Amygdala (tissue), 56 donors: ENCODE measurements at places on chromosomes 1 and 21.

DNA sequence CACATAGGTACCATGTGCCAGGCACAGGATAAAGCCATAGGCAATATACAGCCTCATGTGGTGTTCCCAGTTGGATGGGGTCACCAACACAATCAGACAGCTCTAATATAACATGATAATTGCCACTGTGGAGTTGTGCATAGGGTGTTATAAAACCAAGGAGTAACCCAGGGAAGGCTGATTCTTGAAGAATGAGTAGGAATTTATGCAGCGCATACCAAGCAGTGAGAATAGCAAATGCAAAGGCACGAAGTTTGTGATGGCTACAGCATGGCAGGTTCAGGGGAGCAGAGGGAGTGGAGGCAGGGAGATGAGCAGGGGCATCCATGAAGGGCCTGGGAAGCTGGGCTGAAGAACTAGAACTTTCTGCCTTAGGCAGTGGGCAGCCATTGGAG is 20.4 kb upstream of the SLC2A1 start:
- DNase-seq: no peak

- no peak for DNase-seq
Measured at GRCh38 chr1:14421977-14422609, 176.4 kb upstream of the KAZN start.

DNA sequence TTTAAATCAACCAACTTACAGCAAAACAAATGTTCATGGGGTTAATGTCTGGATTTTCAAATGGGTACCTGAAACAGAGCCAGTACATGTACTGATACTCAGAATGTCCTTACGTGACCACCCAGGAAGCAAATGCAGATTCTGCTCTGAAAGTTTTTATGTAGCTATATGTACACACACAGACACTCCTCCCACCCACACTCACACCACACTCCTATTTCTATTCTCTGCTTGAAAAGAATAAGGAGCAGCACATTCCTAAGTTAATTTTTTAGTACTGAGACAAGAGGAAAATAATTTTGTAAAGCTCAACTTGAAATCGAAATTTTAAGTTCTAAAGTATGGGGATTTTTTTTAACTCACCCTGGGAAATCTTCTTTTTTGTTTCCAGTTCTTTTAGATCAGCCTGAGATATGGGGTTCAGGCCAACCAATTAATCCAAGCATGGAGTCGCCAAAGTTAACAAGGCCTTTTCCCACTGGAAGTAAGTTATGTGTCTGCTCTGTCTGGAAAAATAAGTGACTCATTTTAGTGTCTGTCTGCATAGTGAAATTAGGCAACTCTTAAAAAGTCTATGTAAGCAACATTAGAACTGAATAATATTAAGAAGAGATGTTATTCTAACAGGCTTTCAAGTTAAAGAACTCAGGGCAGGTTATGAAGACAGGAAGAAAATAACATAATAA is 75.5 kb upstream of the DYNLT5 start:
- no peak for DNase-seq

DNA sequence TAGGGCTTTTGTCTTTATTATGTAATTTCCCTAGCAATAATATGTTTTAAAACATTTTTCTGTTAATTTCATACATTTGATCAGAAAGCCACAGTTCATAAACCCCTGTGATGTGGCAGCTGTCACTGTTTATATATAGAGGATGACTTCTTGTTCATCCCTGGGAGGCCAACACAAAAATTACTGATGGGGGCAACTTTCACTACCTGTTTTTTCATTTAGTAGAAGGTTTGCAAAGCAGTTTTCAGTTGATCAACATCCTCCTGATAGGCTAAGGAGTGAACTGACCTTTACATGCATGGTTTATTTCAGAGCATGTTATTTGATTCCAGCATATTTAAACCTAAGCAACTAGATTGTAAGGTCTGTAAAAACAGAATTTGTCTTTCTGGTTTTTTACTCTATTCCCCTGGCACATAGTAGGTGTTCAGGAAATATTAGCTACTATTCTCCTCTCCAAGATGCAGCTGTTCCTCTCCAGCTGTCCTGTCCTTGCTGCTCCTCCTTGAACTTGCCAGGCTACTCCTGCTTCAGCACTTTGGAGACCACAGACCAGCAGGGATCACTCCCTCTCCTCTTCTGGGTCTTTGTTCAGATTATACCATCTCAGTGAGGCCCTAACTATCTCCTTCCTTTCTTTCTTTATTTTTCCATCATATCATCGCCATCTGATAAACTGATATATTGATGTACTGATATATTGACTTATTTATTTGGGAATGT is 54.7 kb downstream of the ROR1 start:
- no peak for DNase-seq

DNA sequence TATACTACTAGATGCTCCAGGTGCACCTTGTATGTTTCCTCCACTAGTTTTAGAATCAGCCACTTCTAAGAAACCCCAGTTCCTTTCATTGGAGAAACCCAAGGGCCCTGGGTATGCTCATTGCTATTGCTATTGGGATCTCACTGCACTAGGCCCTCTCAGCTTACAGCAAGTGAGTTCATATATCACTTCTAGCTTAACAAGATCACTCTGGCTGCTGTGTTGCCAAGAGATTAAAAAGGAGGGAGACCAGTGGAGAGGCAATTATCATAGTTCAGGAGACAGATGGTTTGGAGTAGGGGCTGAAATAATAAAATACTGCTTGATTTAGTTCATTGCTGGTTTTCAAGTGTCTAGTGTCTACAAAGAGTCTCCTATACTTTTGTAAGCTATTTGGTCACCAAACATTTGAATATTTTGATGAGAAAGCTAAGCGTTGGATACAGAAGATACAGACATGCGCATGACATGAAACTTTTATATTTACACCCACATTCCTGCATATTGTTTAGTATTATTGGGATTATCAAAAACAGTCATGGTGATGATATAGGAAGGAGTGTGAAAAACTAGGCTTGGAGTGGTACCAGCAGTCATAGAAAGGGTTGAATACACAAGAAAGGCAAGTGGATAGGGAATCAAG is 671.9 kb downstream of the ADGRL2 start:
- DNase-seq: no peak

- no peak for DNase-seq
Measured at GRCh38 chr1:224564454-224565084, 51.5 kb upstream of the CNIH3 start.

- no peak for DNase-seq
Measured at GRCh38 chr1:115156826-115157468, 67.6 kb upstream of the TSPAN2 start.

GRCh38 chr1:223543560-223543959 is 121.9 kb downstream of the CAPN8 start:
- DNase-seq: no peak

GRCh38 chr1:177780096-177780700 is 189.7 kb downstream of the SEC16B start:
- no peak for DNase-seq

- DNase-seq: no peak
Measured at GRCh38 chr1:16153999-16154673, 1.7 kb downstream of the EPHA2 start.

- no peak for DNase-seq
Measured at GRCh38 chr1:96472471-96472870, 249.1 kb upstream of the PTBP2 start.

- no peak for DNase-seq
Measured at GRCh38 chr1:54310439-54311328, 95.5 kb downstream of the SSBP3 start.
